ENCODE measurements at places on chromosomes 7 and 10.

- no peak for DNase-seq
These were observed 143.6 kb downstream of the GLI3 start for GRCh38 chr7:42093349-42093905.

DNA sequence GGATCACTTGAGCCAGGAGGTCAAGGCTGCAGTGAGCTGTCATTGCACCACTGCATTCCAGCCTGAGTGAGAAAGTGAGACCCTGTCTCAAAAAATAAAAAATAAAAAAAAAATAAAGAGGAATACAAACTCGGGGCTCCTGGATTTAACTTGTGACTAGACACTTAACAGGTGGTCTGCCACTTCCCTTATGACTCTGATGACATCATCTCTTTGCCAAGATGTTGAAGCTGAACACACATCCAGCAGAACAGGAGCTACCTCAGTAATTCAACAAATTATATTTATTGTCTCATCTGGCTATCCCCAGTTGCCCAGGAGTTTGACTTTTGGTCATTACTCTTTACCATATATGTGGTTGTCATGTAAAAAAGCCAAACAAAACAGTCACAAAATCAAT lies 35.3 kb downstream of the NEUROD6 start:
- no peak for DNase-seq

DNA sequence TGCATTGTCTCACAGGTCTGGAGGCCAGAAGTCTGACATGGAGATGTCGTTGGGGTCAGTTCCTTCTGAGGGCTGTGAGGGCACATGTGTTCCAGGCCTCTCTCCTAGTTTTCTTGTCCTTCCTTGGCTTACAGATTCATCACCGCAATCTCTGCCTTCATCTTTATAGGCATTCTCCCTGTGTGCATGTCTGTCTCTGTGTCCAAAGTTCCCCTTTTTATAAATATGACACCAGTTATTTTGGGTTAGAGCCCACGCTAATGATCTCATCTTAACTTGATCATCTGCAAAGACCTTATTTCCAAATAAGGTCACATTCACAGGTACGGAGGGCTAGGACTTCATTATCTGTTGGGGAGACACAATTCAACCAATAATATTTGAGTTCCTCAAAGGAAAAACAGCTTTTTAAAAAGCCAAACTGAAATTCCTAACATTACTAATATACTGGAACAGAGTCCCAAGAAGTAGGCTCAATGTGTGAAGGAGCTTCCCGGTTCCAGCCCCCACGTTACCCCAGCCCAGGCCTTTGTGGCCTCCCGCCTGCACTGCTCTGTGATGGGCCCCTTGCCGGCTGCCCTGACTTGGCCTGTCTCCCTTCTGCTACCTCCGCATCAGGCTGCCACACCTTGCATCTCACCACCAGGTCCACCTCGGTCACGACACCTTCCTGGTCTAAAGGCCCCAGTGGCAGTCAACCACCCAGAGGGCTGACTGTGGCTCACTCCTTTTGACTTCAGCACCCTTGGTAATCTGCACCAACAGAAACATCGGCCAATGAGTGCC lies 142.7 kb downstream of the KCNMA1 start:
- DNase-seq: no peak

DNA sequence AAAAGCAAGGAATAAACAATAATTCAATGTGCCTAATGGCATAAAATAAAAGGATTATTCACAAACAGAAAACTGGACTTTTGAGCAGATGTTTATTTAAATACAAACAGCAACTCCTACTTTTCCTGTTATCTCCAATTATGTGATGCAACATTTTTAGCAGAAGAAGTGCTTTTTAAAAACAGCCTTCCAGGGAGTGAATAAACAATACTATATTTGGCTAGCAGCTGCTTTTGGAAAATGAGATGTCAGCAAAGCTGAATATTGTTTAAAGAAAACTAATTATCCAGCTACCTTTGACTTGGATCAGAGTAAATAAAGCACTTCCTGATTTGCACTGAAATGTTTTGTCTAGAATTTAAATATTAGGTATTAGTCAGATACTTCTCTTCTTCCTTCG lies 23.2 kb downstream of the CDK1 start:
- no peak for DNase-seq

GRCh38 chr10:133309720-133310398 lies 1.1 kb downstream of the ZNF511 start:
- DNase-seq: no peak

DNA sequence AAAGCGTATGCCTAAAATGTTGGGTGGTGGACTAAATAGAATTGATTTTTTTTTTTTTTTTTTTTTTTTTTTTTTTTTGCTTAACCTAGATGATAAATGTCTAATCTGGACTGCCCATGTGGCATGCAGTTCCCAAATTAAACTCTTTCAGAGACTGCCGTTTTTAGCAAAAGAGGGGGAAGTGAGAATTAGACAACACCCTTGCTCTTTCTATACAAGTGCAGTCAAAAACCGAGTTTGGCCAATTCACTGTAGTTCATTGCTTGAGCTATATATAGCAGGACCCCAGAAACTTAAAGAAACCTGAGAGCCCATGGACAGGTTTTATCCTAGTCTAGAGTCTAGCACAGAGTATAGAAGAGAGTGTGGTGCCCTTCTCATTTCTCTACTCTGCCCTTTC lies 141.9 kb downstream of the GRM3 start:
- DNase-seq: no peak

DNA sequence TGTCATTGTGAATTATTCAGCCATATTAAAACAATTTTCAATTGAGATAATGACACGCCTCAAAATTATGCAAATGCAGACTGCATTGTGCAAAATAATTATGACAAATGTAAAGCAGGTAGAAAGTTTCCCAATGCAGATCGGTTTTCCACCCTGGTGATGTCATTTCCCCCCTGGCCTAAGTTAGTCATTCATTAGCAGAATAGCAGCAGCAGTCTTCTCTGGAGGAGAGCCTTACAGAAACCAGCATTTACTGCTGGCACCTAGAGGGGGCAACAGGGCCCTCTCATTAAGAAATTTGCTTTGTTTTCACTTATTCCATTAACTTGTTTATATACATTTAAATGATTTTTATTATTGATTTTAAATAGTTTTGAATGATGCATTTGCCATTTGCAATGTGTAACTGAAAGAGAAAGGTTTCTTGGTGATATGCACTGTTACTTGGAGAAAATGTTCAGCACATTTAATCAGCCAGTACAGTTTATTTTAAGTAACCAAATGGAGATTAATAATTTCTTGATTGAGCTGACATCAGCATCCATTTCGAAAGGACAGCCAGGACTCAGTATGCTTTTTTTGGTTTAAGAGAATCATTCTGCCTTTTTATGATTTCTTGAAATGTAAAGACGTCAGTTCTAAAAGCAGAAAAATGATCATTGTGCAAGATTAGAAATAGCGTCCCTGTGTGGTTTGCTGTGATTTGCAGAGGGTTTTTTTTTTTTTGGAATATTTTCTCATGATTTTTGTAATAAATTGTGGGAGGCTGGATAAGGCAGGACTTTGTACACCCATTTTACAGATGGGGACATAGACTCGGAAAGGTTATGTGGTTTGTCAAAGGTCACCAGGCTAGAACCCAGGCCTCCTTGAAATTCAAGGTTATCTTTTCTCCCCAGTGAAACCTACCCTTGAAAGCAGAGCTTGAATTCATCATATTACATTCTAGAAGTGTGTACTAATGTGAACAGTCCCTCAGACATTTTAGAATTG lies 3.5 kb downstream of the ARID5B start:
- DNase-seq: no peak

DNA sequence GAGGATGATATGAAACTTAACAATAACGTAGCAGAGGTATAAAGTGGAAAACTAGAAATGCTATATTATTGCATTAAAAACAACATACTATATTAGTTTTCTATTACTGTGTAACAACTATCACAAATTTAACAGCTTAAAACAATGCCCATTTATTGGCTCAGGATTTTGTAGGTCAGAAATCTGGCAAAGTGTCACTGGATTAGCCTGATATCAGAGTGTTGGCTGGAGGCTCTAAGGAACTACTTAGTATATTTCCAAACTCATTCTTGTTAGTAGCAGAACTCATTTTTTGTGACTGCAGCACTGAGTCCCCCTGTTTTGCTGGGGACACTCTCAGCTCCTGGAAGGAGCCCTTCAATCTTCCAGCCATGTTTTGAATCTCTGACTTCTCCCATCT lies 306.8 kb downstream of the ETV1 start:
- no peak for DNase-seq

DNA sequence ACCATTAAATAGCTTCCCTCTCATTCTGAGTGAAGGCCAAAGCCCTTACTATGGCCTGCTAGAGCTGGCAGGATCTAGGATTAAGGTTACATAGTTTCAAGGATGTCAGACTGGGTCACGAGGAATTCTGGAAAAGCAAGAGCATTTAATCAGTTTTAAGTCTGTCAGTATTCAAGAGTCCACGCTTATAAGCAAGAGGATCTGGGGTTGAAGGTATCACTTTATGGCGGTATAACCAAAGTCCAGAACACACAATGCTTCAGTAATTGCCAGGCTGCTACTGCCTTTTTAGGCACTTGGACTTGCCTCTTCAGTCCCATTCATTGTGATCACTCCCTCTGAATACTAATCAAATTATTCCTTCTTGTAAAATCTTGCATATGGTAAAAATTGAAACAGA lies 101.0 kb downstream of the HBP1 start:
- no peak for DNase-seq

DNA sequence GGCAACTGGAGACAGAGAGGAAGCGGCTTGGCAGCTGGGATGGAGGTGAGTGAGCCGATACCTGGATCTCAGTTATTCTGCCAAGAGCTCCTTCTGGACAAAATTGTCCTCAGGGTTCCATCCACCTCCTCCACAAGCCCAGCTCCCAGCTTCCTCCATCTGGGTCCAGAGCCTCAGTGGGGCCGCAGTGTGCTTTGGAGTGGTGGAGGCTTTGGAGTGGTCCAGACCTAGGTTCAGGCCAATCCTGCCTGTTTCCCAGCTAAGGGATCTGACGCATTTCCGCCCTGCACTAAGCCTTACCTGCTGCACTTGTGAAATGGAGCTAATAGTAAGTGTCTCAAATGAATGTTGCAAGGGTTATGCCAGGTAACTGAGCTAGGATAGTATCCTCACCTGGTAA lies 355.7 kb upstream of the SHH start:
- no peak for DNase-seq

DNA sequence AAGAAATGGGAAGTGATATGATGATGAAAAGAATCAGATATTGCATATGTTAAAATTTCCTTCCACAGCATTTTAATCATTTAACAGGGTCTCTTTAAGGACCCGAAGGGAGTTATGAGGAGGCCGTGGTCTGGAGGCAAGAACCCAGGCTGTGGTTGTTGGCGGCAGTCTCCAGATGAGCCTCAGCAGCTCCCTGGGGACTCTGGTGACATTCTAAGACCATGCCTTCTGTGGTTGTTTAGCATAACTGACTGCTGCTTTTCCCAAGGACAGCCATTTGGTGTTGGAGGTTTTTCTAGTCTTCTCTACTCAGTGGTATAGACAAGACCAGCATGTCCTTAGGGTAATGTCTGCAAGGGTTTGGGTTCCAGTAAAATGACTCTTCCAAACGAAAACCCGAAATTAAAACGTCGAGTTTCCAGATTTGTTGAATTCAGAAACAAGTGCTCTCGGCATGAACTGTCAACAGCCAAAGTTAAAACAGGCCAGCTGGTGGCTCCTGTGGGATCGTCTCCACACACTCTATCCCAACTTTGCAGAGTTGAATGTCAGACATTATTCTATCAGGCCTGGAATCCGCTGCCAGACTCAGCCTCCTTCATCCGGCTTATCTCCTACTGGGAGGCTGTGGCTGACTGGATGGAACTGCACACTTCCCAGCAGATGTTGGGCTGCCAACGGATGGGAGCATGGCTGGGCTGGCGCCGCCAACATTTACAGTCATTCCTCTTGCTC lies 183.1 kb downstream of the TAX1BP1 start:
- DNase-seq: no peak

DNA sequence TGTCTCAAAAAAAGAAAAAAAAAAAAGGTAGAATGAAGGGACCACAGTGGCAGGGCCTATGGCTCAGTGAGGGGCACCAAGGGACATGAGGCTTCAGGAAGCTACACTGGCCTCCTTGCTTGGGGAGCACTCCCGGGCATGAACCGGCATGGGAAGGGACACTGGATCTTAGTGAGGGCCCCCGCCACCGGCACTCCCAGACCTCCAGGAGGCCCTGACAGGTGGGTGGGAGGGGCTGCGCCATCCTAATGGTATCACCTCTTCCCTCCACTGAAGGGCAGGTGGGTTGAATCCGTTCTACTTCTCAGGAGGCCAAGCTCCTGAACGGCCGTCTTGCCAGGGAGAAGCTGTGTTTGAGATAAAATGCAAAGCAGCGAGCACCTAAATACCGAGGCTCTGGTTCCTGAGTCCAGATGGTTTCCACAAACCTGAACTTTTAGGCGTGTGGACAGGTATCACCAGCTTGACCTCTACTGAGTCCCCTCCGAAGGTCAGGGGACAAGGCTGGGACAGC lies 69.8 kb downstream of the C10orf143 start:
- no peak for DNase-seq

DNA sequence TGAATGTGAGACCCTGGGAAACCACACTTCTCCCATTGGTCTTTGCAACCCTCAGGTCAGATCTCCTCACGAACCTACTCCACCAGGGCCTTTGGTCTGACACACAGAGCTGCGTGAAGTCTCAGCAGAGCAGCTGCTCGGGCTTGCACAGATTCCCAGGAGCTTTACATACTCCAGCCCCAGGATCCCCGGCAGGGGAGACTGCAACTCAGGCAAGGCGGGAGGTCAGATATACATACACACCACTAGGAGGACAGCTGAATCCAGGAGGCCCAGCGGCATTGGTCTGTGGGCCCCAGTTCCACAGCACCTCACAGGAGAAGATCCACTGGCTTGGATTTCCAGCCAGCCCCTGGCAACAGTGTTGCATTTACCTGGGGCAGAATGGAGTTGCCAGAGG lies 239.2 kb downstream of the GPAM start:
- no peak for DNase-seq

DNA sequence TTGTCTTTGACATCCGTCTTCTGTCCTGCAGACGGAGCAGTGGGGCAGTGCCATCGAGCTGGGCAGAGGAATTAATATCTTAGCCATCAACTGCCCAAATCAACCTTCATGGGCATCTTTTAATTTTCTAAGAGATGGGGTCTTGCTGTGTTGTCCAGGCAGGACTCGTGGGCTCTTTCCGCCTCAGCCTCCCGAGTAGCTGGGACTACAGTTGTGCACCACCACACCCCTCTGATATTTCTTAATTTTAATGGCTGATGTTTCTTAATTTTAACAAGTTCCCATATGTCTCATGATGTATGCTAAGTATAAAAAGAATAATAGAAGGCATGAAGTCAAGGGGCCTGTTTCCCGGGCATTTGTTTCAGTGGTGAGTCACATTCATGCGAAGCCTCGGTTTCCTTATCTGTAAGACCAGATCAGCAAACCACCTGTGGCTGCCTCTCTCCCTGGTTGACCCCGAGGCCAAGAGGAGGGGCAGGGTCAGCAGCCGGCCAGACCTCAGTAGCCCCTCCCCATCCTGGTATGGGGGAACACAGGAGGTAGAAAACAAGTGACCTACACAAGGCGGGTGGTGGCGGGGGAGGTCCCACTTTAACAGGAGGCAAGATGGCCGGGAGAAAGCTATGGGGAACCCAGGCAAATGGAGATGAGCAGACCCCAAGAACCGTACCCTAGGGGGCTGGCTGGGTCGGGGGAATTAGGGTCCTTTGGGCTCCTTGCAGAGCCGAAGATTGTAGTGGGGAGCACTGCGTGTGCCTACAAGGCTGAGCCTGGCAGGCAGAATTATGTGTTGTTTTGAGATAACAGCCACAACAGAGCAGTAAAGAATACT lies 85.5 kb downstream of the CUX1 start:
- no peak for DNase-seq

GRCh38 chr7:129990403-129991192 lies 37.8 kb upstream of the UBE2H start:
- DNase-seq: no peak

GRCh38 chr7:99126921-99127553 lies 16.9 kb downstream of the SMURF1 start:
- DNase-seq: no peak

GRCh38 chr10:78715435-78715834 lies 353.3 kb upstream of the ZMIZ1 start:
- DNase-seq: no peak
